SK-MEL-5 (cell line): ENCODE measurements at places on chromosomes 4 and X. TPM values are rescaled to one million over a fixed set of nuclear protein-coding genes. Genes with fewer than 3 reads are reported as not detected.

DNA sequence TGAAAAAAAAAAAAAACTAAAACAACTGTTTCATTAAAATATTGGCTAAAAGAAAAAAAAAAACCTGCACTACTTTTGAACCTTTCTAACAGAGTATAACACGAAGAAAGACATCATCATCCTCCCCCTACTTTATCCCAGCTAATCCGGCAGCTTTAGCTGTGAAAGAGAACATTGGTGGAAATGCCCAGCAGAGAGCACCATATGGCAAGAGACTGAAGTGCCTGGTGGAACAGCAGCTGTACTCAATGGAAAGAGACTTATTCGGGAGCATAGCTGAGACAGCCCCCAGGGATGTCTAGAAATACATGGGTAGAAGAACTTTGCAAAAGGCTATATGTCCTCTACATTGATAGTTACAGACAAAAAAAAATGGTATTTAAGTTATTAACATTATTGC, 30.3 kb downstream of the STPG2 start:
- peak; percentile 63 for DNase-seq

GRCh38 chrX:19704132-19704531, 183.3 kb downstream of the SH3KBP1 start:
- DNase-seq, result no peak

Gene CSAG3
- total RNA-seq, result 7.6 and 8.9 TPM in 2 replicates

Gene KLB
- total RNA-seq, result not detected in 2 replicates

- peak; percentile 13 for DNase-seq
Measured at GRCh38 chr4:145012841-145013240, 85.2 kb downstream of the ANAPC10 start.

Gene TIMM17B
- 34.9 and 39.7 TPM in 2 replicates for total RNA-seq

DNA sequence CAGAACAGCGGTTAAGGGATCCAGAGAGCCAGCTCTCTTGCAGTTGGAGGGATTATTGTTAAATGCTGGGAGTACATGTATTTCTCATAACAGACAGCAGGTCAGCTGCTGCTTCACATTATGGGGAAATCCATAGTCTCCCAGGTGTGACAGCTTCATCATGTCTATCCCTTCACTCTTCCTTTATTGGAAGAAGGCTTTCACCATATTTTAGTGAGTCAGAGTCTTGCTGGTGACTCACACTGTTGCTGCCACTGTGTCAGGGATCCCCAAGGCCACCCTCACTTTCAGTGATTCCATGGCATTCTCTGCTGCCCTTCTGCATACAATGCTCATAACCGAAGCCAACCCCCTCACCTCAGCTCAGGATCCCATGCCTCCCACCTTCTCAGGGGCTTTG, 32.9 kb upstream of the PAGE5 start:
- no peak for DNase-seq

Gene ARR3
- not detected in 2 replicates for total RNA-seq

GRCh38 chrX:103552236-103552635, 32.9 kb upstream of the RAB40A start:
- DNase-seq, result no peak

Gene TCEAL7
- total RNA-seq, result not detected in 2 replicates

Gene KIAA1210
- 0.05 and 0.08 TPM in 2 replicates for total RNA-seq

DNA sequence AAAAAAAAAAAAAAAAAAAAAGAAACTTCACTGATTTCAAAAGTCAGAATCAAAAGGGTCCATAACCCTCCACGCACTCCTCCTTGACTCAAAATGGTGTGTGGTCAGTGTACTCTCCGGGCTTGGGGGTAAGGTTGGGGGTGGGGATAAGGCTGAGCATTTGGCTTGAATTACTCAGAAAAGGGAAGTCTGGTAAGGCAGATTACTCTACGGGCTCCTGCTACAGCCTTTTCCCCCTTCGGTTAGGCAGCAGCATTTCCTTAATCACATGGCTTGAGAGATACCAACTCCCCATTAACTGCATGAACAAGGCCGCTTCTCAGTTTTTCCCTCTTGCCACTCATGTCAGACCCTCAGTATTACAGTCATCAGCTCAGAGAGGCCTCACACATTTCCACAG, 135.4 kb upstream of the DUSP21 start:
- DNase-seq, result no peak

DNA sequence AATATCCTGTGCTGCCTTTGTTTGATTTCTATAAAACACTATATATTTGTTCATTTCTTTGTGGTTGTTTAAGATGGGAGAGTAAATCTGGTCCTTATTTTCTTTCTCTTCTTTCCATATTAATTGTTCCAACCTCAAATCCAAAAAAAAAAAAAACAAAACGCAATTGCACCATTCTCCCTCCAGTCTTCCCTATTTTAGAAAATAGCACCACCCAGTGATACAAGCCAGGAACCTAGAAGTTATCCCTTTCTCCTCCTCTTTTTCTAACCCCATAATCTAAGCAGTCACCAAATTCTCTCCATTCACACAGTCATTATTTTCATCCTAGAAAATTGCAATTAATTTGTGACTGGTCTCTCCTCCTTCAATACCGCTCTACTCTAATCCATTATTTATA, 107.8 kb downstream of the GABRA3 start:
- DNase-seq, result peak; percentile 2

DNA sequence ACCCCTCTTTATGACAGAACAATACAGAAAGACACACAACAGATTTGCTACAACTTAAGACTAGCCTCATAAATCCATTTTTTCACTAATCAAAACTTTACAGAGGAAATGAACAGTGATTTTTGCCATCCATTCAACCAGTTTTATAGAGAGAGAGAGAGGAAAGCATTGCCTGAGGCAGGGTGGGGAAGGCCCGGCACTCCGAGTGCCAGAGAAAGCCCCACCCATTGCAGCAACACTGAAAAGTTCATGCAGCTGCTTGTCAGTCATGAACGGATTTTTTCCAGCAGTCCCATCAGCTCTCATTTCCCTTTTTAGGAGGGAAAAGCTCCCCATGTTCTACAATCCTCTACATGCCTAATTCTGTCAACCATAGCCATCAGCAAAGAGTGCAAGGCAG, 236.9 kb downstream of the CHIC1 start:
- DNase-seq, result no peak
